T-helper 2 cell (primary cell): ENCODE measurements at places on chromosomes 7 and 10.

DNA sequence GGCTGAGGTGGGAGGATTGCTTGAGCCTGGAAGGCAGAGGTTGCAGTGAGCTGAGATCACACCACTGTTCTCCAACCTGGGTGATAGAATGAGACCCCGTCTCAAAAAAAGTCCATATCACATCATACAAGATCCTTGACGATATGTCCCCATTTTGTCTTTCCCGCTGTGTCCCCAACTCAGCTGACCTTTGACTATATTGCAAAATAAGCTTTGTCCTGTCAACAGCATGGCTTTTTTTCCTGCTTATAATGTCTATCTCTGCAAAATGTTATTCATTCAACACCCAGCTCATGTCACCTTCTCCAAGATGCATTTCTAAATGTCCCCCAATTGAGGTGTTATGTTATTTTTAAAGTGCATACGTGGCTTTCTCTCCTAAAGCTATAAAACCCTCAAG is 136.0 kb upstream of the KAT6B start:
- DNase-seq, result no peak

DNA sequence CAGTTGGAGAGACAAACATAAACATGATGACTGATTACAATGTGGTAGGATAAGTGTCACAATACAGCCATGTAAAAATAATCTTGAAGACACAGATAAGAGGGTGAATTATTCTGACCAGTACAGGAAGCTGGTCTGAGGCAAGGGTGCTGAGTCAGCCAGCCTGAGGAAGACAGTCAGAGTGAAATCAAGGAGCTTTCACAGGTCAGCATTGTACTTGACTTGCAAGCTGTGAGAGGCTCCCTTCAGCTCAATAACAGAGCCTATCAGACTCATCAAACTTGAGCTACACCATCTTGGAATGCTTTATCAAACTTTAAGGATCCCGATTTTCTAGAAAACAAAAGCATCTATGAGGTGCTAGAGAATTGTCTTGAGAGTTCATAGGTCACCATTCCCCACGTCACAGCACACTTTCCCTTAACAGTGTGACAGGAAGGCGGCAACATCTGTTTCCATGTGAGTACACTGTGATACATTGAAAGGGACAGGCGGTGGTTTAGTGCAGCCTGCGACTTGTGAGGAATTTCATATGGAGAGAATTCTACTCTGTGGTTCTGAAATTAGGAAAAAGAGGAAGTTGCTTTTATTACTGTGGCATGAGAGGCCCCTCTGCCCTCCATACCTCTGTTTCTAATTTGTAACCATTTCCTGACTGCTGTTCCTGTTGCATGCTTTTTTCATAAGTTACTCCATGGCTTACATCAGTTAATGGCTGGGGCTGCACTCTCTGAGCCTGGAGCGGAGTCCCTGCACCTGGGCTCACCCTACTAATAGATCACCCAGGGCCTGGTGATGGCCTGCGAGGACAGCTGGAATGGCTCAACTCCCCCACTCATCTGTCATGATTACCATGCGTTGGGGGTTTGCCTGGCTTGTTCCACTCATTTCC is 417.1 kb downstream of the SUGCT start:
- DNase-seq, result no peak

DNA sequence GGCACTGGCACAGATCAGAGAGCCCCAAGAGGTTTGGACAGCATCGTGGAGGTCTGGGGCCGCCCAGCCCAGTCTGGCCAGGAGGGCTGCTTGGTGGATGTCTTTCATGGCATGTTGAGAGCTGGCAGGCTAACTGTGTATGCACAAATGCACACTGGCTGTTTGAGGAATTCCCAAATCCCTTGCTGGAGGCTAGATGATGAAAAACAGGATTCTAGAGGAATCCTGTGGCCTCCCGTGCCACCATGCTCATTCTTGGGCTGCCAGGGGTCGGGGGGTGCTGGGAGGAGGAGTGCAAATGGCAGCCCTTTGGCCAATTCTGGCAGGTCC is 26.5 kb downstream of the LEP start:
- DNase-seq, result no peak

DNA sequence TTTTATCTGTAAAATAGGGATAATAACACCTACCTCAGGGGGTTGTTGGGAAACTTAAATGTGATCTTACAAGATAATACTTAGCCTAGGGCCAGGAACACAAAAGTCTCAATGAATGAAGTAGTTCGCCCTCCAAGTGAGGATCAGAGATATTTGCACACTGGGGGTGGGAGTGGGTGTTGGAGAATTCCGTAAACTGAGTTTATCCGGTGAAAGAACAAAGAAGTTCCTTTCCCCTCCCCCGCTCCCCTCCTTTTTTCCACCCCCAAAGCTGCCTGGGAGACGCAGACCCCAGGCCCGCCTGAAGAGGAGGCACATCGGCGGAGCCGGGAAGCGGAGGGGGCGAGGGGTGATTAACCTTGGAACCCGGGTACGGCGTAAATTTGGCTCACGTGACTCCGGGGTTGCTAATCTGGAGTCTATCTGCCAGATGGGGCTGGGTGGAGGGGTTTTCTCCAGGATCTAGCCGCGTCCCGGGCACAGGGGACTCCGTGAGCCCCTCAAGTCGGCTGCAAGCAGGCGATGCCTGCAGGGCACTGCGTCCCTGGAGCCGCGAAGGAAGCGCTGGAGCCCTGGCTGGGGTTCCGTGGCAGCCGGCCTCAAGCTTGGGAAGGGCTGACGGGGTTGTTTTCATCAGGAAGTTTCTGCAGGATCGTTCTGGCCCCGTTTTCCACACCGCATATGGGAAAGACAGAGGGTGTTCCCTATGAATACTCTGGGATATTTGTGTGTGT is 1.4 kb upstream of the PODXL start:
- no peak for DNase-seq

DNA sequence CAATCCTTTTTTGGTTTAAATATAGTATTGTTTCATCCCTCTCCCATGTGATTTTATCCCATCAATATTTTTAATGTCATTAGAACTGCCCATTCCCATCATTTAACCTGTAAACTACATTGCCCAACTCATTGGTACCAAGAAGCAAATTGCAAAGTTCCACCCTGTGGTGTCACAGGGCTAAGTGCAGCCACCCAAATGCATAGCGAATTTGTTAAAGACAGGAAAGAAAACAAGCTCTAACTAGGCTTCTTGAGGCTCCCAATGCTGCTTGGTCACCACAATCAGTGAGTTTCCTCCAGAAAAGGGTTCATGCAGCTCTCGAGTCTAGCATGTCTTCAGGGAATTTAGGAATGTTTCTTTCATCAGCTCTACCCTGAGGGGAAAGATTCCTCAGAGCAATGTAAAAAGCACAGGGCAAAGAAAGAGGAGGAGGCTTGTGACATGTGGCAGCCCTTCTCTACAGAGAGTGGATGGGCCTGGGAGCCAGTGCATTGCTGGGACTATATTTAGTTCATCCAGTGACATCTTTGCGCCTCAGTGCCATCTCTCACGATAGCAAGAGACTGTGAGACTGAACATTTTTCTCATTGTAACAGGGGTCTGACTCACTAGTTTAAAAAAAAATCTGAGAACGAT is 58.1 kb downstream of the CAV1 start:
- no peak for DNase-seq

- no peak for DNase-seq
These were observed 28.0 kb downstream of the ABLIM1 start for GRCh38 chr10:114629824-114630730.

GRCh38 chr10:70744617-70745143 is 40.5 kb downstream of the TBATA start:
- DNase-seq, result no peak

GRCh38 chr10:8049865-8050555 is 4.5 kb upstream of the GATA3 start:
- no peak for DNase-seq

- no peak for DNase-seq
These were observed 237.3 kb downstream of the AHR start for GRCh38 chr7:17535776-17536175.

- no peak for DNase-seq
These were observed 75.7 kb upstream of the ASAH2 start for GRCh38 chr10:50326757-50327701.

- no peak for DNase-seq
These were observed 116.6 kb upstream of the MACROH2A2 start for GRCh38 chr10:69936091-69936490.

GRCh38 chr10:58615237-58615935 is 102.7 kb downstream of the BICC1 start:
- DNase-seq, result no peak

GRCh38 chr7:129332254-129333035 is 101.8 kb upstream of the STRIP2 start:
- no peak for DNase-seq

DNA sequence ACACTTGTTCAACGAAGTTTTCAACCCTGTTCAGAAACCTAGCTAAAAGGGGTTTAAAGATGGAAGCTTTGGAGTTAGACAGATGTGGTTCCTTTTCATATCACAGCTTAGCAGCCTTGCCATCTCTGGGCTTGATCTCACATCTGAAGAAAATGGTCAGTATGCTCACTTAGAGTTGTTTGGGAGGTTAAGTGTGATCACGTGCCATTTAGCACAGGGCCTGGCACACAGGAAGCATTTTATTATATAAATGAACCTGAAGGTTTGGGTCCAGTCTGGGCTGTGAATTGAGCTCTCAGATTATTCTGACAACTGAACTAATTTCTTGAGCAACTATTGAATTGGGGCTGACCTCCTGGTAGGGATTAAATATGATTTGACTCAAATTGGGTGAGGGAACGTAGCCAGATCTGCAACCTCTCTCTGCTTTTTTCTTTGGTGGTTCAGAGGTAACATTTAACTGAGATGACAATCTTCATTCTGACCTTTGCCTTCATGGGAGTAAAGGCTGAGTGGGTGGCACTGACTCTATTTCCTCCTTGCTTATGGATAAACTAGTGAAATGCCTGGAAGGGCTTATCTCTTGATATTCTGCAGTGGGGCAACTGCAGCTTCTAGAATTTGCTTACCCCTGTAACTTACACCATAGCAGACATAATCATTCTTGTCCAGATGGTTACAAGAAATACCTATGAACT is 10.2 kb upstream of the HKDC1 start:
- no peak for DNase-seq

GRCh38 chr10:117264782-117265181 is 23.9 kb downstream of the SLC18A2 start:
- no peak for DNase-seq

- no peak for DNase-seq
These were observed 26.9 kb downstream of the RAMP3 start for GRCh38 chr7:45184326-45185027.

DNA sequence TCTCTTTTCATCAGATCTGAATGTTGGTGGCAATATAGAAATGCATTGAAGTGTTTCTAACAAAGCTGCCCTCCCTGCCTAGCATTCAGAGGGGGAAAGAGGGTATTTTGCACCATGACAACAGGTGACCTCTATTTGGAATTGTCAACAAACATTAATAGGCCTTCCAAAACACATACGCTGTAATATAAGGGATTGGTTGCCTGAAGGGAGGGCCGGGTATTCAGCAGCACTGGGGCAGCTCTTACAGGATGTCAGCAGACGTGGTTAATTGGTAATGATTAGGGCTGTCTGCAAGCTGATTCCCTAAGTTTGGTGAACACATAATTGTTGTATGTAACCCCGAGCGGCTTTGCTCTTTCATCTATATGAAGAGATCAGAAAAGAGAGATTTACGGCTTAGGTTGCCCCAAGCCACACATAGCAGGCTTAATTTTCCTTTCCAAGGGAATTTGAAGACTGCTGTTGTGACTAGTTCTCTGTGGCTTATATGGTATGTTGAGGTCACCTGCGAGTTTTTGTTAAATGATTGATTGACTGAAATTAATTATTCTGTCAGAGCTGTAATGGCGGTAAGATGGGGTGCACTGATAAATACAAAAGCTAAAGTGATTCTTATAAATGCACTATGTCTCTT is 759.3 kb downstream of the LRMDA start:
- no peak for DNase-seq

DNA sequence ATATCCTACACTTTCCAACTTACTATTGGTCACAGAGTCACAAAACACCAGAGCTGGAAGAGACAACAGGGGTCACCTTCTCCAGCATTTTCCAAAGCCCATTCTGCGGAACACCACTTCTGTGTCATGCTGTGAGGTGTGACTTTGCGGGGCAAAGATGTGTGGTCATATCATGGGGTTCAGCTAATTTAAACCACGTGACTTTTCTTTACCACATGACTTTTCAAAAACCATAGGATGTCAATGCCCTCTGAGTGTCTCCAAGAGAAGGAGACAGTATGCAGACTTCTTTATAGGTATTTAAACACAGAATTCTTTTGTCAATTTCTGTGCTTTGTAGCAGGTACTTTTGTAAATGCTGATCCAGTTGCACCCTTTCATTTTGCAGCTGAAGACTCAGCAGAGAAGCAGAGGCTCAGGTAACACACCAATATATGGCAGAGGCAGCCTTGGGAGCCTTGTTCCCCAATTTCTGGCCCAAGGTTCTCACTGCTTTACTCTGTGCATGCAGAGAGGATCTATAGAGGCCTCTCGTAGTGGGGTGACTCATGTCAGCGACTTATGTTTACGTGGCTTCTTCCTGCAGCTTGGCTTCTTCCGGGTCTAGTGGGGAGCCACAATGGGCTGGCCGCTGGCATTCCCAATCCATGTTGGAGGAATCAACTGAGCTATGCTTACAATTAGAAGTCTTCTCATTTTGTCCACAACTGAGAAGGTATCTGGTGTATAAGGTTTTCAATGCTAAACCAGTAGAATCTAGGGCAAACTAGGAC is 104.0 kb upstream of the RHOBTB1 start:
- DNase-seq, result no peak

DNA sequence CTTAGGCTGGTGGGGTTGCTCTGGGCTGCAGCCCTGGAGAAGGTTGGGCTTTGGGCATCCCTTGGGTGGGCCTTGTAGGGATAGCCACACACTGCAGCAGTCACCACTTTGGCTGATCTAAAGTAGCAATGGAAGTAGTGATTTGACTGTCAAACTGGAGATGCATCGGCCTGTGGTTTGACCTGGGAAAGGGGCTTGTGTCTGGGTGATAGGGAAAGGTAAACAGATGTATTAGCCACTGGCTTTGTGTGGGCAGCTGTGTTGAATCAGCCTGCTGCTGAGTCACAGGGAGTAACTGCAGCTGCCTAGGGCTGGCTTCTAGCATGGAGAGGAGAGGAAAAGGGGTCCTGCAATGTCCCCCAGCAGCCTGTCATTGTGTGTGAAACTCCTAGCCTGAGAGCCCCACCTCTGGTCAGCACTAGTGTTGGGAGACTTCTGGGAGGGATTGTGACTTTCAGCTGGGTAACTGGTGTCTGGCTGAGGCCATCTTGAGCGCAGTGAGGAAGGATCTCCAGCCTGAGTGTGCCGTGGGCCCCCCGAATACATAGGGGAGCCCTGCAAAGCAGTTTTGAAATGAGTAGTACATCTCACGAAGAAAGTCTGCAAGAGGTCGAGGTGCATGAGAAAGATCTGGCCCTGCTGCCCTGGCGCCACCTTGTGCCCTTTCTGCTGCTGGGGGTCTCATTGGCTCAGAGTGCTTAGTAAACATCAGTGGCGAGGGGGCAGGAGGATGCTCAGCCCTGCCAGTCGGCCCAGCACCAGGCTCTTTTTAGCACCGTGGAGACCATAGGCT is 117.3 kb downstream of the FANK1 start:
- no peak for DNase-seq

- no peak for DNase-seq
These were observed 92.8 kb upstream of the LANCL2 start for GRCh38 chr7:55272328-55272727.

- no peak for DNase-seq
These were observed 4.8 kb upstream of the MTPAP start for GRCh38 chr10:30353851-30354250.
